ENCODE measurements at places on chromosomes 13 and 19. TPM values are rescaled to one million over a fixed set of nuclear protein-coding genes. Genes with fewer than 3 reads are reported as not detected.

- DNase-seq = no peak
These were observed 1372.3 kb upstream of the SPRY2 start for GRCh38 chr13:81713201-81713600.

- no peak for DNase-seq
These were observed 28.4 kb upstream of the GPR183 start for GRCh38 chr13:99335603-99336002.

DNA sequence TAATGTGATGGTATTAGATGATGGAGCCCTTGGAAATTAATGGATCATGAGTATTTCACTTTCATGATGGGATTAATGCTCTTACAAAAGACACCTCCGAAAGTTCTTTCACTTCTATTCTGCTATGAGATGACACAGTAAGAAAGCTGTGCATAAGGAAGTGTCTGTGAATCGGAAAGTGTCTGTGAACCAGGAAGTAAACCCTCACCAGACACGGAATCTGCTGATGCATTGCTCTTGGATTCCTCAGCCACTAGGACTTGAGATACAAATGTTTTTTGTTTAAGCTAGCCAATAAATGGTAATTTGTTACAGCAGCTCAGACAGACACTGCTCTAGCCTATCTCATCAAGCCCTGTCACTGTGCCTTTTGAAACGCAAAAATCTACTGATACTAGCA, 440.4 kb upstream of the PRR20A start:
- no peak for DNase-seq

- DNase-seq = no peak
These were observed 64.8 kb upstream of the KLHL1 start for GRCh38 chr13:70172946-70173597.

DNA sequence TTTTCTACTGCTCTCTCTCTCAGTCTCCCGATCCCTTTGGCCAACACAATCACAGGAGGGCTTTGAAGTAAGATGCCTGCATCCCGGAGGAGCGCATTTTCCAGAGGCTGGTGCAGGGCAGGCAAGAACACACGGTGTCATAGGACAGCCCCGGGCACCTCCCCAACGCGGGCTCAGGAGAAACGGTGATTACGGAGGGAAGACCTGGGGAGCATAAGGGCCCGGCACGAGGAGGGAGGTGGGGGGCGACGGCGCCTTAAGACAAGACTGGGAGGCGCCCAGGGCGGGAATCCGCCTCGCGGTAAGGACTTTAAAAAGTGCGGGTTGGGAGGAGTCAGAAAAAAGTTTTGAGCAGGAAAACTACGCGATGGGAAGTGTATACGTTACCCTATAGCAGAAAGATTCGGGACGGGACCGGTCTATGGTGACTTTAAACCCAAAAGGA, 18.7 kb upstream of the ZNF888 start:
- peak; percentile 20 for DNase-seq

- DNase-seq = no peak
These were observed 61.0 kb downstream of the NHLRC3 start for GRCh38 chr13:39099231-39099630.

GRCh38 chr19:4449022-4449638, 8.5 kb downstream of the UBXN6 start:
- no peak for DNase-seq

- no peak for DNase-seq
These were observed 11.4 kb upstream of the ZNF414 start for GRCh38 chr19:8525401-8525684.

DNA sequence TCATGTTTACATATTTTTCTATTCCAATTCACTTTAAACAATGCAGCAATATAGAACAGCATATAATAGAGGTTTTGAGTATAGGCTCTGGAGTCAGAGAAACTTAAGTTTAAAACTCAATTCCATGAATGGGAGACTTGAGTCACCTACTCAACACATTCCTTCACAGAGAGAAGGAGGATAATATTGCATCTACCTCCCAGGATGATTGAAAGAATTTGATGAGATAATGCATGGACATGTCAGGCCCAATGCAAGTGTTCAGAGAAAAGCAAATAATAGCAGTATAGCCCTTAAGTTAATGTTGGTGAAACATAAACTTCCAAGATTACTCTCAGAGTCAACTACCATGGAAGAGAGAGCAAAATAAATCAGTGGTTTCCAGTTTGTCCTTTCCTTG, 170.2 kb downstream of the DCLK1 start:
- no peak for DNase-seq

DNA sequence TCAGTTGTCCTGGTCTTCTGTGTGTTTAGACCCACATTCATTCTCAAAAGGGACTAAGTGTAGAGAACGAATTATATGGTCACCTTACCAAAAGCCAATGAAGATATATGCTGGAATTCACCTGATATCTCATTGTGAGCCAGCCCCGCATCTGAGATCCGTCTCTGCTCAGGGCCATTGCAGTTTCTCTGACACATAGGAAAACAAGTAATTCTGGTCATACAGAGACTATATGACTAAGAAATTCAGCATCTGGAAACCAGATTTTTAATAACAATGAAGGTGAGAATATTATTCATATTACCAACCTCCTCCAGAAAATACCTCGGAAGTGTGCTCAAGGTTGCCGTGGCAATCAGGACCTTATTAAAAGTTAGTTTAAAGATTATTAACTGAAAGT, 278.6 kb upstream of the EDNRB start:
- peak; percentile 4 for DNase-seq

GRCh38 chr13:111975539-111976473, 91.1 kb upstream of the SOX1 start:
- DNase-seq = no peak

DNA sequence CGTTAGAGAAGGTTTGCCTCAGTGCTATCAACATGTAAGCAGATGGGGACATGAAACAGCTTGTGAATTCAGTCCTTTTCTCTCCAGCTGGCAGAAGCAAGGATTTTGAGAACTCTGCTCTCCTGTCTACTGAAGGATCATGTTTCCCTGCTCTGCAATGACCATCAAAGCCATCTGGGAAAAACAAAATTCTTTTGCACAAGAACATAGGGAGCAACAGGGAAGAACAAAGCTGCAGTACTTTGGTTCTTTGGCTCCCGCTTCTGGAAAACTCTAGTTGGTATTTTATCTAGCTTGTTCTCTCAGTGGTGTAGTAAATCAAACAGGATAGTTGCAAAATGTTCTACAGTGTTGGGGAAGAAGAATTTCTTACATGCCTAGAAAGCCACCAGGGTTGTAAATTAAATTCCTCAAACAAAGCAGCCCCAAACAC, 270.4 kb downstream of the ENOX1 start:
- DNase-seq = peak; percentile 58

The TSSK6 gene
- 0.56 TPM for total RNA-seq

The TEX26 gene
- total RNA-seq = not detected

The ZNF677 gene
- total RNA-seq = 7.0 TPM

The S1PR5 gene
- total RNA-seq = 0.56 TPM

The PDX1 gene
- not detected for total RNA-seq

The ENOX1 gene
- 1.9 TPM for total RNA-seq
